ENCODE measurements at places on chromosomes 11 and 22.

DNA sequence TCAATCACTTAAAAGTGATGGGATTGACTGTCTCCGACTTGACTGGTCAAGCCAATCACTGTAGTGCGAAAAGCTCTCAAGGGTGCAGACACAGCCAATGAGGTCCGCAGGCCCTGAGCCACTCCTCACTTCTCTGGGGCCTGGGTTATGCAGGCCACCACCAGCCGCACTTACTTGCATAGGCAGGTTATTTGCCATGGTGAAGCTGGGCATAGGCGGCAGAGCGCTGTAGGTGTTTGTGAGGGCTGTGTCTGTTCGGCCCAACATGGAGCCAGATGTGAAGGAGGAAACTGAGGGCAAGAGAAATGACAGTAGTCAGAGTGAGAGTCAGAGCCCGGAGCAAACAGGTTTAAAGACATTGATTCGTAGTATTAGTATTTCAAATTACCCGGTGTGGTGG lies 17.9 kb downstream of the PAX6 start:
- no peak for DNase-seq

DNA sequence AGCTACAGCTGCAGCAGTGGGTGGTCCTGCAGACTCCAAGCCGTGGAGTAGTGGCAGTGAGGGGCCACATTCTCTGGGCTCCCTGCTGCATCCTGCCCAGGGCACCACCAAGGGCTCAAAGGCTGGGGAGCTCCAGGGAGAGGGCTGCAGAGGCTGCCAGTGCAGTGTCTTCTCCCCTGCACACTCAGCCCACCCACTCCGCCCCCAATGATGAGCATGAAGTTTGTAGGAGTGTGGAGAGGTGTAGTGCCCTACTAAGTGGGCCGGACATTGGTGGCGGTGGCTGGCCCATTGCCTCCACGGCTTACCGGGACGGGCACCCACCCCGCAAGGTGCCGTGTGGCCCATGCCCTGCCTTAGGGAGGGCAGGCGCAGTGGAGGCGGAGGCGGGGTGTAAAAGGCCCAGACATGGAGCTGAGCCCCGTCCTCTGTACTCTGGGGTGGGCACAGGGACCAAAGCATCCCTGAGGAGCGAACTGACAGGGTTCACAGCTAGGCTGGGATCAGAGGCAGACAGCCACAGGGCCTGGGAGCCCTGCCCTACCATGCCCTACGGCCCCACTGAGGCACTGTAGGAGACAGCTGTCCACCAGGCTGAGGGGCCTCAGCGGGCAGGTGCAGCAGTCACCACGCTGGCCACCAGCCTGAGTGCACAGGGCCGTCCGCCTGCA lies 18.9 kb downstream of the ARVCF start:
- no peak for DNase-seq

DNA sequence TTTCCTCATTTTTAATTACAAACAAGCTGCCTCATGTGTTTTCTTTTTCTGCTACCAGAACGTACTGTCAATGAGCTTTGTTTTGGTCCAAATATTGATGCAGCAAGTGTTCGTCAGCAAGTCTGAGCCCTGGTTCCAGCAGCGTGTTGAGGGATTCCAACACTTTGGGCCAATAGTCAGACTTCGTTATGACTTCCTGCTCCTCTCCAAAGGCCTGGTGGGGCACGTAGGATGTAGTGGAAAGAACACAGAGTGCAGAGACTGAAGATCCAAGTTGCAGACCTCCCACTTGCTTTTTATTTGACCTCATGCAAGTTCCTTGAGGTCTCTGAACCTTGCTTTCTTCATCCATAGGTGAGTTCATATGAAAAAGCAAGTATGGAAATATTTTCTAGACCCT lies 138.2 kb downstream of the BBOX1 start:
- DNase-seq = no peak

GRCh38 chr11:15258433-15259165 lies 143.9 kb downstream of the INSC start:
- no peak for DNase-seq

DNA sequence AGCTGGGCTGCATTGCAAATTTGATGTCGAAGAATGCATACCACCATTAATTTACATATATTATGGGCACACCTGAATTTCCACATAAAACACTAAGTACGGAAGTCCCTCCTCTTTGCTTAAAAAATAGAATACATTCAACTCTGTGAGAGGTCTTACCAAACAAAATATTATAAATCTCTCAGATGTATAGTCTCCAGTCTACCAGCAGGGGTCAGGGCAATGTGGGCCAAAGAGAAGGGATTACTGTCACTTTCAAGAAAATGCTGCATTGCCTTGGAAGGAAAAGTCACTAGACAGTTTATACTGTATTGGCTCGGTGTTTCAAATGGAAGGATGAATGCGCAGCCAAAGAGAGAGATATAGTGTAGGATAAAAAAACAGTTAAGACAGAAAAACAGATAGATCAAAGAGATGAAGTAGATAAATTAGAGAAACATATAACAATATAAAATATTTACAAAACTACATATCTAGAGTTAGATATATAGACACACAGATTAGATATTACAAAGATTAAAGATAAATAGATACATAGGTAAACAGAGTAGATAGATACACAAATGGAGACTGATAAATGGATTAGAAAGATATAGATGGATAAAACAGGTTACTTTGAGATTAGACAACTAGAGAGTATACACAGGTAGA lies 20.9 kb downstream of the SERGEF start:
- no peak for DNase-seq

DNA sequence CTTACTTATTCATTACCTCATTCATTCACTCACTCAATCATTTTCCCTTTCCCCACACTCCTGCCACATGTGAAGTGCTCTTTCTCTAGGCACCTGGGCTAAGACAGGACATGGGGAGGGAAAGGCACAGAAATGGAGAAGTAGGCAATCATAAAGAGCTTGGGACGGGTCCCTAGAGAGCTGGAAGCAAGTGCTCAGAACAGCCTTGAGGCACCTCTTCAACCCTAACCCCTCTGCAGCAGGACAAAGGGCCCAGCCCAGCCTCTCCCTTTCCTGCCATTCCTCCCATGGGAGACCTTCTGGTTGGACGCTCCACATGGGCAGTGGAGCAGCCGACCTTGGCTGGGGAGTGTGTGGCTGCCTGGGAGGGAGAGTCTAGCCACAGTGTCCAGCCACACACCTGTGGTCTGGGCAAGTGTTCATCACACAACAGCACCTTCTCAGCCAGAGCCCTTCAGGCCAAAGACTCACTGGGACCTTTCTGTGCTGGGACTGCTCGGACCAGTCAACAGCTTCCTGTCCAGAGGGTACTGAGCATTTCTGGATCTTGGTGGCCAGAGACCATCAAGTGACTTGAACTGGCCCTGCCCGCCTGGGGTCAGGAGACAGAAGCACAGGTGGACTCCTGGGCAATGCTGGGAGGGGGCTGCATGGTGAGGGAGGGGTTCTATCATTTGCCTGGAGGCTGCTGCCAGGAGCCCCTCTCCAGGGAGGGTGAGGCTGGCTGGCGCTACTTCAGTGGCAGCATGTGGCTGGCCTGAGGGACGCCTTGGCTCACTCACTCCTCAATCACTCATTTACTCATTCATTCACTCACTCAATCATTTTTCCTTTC lies 1.0 kb upstream of the MUC5AC start:
- DNase-seq = no peak

- DNase-seq = no peak
Measured at GRCh38 chr11:35047769-35048168, 91.2 kb upstream of the CD44 start.

GRCh38 chr22:20456064-20456721 lies 18.6 kb upstream of the SCARF2 start:
- peak; percentile 66 for DNase-seq

GRCh38 chr22:41524809-41525449 lies 19.3 kb downstream of the POLR3H start:
- DNase-seq = no peak

DNA sequence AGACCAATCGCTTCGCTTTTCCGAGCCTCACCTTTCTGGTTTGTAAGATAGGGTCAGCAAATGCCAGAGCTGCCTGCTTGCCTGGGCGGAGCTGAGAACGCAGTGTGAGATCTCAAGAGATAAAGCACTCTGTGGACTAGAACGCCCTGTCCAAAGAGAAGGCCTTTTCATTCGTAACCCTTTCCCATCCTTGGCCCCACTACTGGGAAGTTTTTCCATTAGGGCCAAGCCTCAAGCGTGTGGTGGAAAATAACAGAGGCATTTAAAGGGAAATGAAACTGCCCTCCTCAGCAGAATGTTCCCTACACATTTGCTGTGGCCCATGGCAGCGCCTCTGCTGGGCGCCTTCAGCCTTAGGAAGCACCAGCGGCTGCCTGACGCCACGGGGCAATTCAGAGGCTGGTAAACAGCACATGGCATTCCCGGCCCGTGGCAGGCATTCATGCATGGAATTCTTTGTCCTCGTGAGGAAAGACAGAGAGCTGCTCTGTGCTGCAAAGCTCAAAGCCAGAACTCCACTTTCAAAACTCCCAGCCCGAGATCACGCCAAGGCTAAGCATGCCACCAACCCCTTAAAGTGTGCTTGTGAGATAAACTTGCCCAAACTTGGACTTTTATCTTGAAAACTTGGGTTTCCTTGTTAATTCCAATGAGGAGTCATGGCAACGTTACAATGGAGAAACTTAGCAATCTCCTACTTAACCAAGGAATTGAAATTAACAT lies 38.1 kb downstream of the AHNAK start:
- DNase-seq = peak; percentile 61

DNA sequence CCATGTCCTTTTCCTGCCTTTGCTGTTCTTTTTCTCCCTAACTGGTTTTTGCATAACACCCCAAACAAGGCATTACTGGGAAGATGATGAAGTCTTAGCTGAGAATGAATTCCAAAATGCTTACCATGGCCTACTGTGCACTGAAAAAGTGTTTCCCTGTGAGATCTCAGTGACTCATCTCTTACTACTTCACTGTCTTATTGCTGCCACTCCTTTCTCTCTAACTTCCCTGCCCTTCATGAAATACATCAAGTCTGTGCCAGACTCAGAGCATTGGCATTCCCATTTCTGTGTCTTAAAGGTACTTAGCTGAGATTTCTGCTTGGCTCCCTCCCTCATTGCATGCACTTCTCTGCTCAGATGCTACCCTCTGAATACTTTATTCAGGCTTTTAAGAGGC lies 49.1 kb upstream of the MUC15 start:
- no peak for DNase-seq

- no peak for DNase-seq
Measured at GRCh38 chr22:31621507-31622124, 40.4 kb downstream of the PISD start.

DNA sequence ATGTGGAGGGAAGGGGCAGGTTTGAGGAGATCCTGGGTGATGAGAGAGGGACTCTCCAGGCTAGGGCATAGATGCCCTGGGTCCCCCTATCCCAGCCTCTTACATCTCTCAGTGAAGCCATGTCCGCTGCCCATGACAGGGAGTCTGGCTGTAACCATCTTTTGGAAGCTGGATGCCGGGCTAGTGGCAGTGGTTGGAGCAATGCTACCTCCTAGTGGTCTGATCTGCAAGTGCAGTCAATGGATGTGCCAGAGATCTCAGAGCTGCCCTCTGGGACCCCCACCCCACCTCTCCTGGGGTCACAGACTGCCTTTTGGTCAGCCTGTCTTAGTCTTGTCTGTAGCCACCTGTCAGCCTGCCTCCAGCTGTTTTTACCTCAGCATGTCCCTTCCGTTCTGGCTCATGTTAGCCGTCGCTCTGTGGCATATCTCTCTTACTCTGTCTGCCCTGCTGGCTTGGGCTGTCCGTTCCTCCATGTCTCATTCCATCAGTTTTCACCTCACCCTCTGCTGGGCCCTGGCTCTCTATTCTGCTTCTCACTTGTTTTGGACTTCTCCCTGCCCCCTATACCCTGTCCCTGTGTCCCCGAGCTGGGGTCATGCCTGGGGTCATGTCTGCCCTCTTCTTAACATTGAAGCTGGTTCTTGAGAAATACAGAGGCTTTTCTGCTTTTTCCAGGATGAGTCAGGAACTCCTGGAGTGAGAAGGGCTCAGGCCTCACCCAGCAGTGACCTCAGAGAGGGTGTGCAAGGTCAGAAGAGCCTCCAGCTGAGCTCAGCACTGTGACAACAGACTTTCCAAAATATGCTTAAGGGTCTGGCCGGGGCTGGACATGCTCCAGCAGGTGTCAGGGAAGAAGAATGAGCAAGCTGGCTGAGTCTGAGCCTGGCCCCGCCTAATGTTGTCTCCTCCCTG lies 52.0 kb upstream of the THY1 start:
- DNase-seq = peak; percentile 66

DNA sequence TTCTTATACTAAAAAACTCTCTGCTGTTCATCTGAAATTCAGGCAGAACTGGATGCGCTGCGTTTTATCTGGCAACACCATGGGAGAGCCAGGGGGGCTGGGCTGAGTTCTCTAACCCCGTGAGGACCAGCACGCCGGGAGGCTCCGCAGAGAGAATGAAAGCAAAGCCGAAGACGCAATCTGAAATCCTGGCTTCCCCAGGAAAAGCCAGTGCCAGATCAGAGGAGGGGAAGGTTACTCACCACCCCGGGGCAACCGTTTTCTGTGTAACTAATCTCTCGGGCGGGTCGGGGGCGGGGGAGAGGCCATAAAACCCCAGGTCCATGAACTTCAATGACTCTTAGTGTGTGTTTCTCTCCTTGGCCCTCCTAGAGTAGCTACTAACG lies 99.4 kb downstream of the SHANK2 start:
- peak; percentile 62 for DNase-seq

GRCh38 chr11:85307366-85307765 lies 319.8 kb downstream of the DLG2 start:
- DNase-seq = no peak

GRCh38 chr22:20573176-20573832 lies 65.9 kb downstream of the MED15 start:
- no peak for DNase-seq

DNA sequence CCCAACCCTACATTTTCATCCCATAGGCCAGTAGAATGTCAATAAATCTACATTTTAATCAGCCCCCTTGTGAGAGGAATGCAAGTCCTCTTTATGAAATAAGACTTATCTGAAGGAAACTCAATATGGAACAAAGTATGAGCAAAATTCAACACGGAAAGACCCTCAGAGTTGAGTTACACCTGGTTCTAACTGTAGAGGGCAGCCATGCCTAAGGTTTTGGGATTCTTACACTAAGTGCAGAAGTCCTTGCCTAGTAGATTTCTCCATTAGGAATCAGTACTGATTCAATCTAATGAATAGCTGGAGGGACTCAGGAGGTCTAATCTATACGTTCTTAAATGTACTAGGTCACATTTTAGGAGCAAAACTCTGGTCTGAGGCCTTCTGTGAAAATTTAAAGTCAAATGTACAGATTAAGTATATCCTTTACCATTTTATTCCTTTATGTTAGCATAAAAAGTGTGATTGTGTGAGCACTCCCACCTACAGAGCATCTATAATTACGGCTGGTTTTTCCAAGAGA lies 904.5 kb downstream of the DLG2 start:
- no peak for DNase-seq

DNA sequence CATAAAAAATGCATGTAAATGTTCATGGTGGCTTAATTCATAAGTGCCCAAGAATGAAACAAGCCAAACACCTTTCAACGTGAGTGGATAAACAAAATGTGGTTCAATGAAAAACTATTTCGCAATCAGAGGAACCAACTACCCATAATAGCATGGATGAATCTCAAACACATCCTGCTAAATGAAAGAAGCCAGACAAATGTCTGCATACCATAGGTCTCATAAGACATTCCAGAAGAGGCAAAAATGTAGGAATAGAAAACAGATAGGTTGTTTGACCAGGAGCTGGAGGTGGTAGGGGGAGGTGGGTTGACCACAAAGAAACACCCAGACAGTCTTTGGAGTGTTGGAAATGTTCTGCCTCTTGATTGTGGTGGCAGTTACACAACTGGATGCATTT lies 13.2 kb upstream of the OSBPL5 start:
- no peak for DNase-seq
